ENCODE measurements at places on chromosomes 3 and 15.

DNA sequence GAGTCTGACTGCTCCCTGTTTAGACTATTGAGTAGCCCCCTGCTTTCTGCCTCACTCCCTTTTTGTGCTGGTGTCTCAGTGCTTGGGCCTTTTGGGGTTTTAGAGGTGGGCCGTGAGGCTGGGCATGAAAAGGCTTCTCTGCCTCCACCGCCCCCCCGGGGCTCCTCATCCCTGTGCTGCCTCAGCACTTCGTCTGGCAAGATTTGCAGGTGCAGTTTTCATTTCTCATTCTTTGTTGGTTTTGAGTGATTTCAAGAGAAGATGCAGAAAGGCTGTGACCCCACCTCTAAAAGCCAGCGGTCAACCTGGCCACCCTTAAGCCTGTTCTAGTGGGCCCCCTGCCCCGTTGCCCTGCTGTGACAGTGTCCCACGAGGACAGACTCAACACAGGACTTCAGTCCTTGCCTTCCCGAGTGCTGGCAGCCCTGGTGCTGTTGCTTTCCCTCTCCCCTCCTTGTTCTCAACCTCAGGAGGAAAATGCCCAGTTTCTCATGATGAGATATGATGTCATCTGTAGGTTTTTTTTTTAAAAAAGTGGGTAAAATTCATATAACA is 38.0 kb downstream of the APBA2 start:
- DNase-seq, result no peak

DNA sequence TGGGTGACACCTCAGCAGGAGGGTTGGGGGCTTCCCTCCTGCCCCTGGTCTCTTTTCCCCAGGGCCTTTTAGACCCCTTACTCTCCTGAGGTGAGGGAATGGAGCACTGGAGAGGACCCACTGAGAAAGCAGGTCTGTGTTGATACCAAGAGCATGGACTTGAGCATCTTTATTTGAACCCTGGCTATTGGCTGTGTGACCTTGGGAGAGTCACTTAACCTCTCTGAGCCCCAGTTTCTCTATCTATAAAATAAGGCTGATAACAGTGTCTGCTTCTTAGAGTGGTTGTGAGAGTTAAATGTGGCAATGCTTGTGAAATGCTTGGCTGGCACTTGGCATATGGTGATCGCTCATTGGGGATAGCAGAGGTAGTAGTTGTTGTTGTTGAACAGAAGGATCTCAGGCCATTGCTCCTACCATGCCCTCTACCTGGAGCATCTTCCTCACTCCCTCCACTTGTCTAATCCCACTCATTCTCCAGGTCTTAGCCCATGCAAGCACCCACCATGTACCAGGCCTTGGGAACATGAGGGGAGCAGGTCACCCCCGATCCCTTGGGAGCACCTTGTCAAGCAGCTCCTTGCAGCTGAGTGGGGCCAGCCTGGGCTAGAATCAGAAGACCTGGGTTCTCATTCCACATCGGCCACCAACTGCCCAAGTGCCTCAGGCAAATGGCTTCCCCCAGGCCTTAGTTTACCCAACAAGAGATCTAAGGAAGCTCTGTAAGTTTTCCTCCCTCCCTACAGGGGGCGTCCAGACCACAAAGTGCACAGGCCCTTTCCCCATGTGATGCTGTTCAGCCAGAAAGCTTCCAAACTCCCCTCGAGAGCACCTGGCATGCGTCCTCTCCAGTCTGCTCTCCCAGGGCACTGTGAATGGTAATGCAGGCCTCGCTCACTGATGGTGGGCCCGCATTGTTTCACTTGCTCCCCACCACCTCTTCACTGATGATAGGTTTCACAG is 96.7 kb downstream of the LSM3 start:
- no peak for DNase-seq

DNA sequence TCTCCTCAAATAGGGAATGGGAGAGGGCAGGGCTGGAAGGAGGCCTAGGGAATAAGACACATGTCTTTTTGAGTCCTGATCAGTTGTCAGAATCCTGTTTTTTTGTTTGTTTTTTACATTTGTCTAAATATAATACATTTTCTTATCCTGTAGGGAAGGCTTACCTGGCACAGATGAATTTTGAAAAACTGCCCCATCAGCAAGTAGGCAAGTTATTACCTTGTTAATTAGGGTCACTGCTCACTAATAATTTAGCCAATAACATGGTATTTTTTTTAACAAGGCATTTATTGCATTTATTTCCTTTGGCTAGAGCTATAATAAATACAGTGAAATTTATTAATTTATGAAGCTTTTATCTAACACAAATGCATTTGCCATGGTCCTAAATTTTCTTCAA is 423.2 kb upstream of the ONECUT1 start:
- no peak for DNase-seq

DNA sequence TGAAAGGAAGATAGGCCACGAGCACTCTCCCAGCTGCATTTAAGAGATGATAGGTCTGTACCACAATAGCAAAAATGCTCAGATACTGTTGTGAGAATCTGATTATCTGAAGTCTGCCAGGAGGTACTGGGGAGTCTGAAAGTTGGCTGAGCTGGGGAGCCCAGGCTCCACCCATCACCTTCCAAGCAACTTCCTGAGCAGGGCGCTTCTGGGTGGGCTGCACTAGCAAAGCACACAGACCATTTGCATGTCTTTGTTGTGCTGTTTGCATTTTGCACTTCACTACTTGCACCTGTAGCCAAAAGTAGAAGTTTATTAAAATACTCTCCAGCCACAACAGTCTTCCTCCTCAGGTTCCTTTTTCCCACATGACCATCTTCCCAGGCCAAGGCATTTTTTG is 133.2 kb downstream of the ALDH1A2 start:
- DNase-seq, result no peak

DNA sequence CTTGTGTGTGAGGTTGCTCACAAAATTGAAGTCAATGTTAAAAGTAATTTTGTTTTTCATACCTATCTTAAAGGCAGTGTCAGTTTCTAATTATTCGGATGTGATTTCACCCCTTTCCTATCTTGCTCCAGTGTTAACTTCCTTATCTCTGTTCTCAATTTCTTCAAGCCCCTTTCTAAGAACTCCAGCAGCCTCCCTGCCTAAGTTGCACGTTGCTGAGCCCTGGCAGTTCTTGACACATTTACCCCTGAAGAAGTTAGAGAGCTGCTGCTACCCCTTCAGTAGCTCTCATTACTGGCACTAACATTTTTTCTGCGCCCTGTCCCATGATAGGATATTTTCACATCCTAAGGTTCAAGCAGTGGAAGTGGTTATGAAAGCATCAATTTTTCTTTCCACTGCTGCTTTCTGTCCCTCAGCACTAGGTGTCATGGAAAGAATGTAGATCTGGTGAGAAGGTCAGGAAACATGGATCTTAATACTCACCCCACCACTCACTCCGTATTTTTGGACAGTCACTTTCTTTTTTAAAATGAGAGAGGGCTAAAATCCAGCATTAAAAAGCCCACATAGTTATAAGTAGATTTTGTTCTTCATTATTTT is 62.9 kb downstream of the OPA1 start:
- no peak for DNase-seq

- DNase-seq, result no peak
Observed at GRCh38 chr15:41573396-41573795, 14.4 kb downstream of the TYRO3 start.

DNA sequence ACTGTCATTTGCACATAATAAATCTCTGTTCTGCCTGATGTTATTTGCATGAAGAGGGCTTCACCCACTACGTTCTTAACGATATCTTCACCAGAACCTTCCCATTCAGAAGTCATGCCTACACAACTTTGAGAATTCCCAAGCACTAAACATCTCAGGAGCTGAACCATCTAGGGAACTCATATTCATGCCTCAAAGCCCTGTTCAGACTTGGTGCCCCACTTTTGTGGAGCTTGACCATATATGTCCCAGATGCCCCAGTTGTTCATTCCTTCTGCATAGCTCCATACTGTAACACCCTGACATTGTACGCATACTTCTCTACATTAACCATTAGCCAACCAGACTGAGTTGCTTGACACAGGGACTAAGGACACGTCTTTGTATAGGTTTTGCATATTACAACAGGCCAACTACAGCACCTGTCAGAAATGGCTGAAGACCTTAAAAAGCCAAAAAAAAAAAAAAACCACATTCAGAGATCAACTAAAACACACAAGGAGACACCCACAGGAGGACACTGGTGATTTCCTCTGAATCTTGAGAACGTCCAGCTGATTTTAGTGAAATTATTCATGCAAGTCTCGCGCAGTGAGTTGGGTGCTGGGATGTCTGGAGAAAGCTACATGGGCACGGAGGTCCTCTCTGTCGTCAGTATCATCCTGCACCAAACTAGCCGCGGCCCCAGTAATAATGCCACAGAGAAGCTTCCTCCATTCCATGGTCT is 141.4 kb downstream of the FOXP1 start:
- DNase-seq, result no peak

DNA sequence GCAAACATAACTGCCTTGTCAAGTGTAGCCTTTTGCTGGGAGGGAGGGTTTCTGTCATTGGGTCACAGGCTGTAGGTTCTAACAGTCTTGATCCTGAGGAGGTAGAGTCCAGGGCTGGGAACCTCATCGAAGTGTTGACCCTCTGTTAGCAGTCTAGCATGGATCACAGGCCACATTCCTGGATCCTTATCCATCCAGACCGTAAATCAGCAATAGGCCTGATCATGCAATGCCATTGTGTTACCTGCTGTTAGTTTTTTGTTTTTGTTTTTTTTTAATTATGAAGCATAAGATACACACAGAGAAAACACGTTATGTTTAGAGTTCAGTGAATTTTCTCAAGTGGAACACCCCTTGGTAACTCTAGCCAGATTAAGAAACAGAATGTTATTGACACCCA is 282.0 kb upstream of the TPM1 start:
- DNase-seq, result no peak

- DNase-seq, result no peak
Observed at GRCh38 chr3:95654570-95655362, 1159.6 kb upstream of the EPHA6 start.

DNA sequence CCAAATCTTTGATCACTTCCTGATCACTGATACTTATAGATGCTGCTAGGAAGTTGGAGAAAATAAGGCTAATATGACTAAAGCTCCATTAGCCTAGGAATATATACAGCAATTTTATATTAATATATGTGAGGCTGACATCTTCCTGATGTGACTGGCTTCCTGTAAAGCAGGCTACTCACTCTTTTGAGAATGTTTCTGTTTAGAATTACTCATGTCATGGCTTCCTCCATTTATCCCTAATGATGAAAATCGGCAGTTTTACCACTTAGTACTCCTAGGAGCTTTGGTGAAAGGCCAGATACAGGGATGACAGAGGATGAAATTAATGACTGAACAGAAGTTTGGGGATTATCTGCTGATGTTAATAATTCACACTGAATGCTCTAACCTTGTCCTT is 3.9 kb upstream of the MAP1A start:
- DNase-seq, result no peak

GRCh38 chr3:184426691-184427141 is 46.9 kb downstream of the CHRD start:
- no peak for DNase-seq

GRCh38 chr3:189995129-189995528 is 125.6 kb downstream of the P3H2 start:
- DNase-seq, result no peak

GRCh38 chr3:46852334-46852720 is 10.9 kb downstream of the MYL3 start:
- no peak for DNase-seq

DNA sequence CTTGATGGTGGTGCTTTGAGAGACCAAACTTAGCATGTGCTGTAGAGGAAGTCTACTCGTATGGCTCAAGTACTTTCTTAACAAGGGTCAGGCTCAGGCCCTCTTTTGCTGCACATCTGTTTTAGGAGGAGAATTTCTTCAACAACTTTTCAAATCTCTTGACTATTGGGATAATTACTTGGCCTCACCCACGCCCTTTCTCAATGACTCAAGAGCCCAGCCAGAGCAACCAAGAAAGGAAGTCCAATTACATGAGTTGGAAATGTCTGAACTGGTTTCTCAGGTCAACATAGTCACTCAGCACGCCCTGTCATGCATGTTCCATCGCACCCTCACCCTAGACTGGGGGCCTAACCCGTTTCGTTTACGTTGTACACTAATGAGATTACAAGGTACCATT is 44.8 kb upstream of the UMPS start:
- no peak for DNase-seq

- no peak for DNase-seq
Observed at GRCh38 chr3:73718326-73719110, 93.8 kb upstream of the PDZRN3 start.

DNA sequence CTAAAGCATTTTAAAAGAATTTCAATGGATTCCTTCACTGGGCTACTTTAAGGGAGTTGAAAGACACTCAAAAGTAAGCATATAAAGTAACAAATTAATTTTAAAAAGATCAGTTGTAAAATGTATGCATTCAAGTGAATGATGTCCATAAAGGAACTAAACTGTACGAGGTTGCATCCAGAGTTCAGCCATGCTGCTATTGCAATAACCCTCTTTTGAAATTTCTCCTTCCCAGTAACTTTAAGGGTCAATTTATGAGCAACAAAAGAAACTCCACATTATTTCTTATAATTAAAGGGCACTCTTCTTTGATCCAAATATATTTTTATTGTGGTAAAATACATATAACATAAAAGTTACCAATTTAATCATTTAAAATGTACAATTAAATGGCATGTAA is 22.9 kb downstream of the BTLA start:
- DNase-seq, result no peak

DNA sequence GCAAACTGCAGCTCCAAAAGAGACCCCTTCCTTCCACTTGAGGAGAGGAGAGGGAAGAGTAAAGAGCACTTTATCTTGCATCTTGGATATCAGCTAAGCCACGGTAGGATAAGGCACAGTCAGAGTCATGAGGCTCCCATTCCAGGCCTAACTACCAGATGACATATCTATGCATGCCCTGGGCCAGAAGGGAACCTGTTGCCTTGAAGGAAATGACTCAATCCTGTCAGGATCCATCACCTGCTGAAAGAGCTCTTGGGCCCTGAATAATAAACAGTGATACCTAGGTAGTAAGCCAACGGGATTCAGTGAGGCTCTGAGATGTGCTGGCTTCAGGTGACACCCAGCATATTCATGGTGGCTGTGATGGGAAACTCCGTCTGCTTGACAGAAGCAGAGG is 118.5 kb upstream of the EPHA3 start:
- no peak for DNase-seq

- no peak for DNase-seq
Observed at GRCh38 chr3:30184091-30184810, 422.1 kb upstream of the TGFBR2 start.

GRCh38 chr15:92910451-92910850 is 10.3 kb downstream of the CHD2 start:
- DNase-seq, result no peak

DNA sequence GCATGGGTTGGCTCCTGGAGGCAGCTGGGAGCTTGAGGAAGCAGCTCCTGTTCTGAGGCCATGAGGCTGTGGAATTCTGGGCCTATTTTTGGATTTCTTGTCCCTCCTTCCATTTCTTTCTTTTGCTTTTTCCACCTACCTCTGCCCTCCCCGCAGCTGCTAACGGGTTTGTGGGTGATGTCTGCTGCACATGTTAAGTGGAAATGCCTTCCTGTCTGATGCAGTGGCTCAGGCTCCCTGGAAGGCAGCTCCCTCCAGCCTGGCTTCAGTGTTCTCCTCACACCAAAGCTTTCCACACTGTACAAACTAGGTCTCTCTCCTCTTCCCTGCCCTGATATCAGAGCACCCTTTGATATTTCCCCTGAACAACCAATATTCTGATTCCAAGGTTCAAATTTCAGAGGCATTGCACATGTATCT is 33.8 kb upstream of the ESYT3 start:
- no peak for DNase-seq
